Activated naive CD4-positive, alpha-beta T cell treated with anti-CD3 and anti-CD28 coated beads, Interleukin-2, amount 50 U/mL, for 72 hours (primary cell): ENCODE measurements at places on chromosomes 7 and 10. TPM values are rescaled to one million over a fixed set of nuclear protein-coding genes. Genes with fewer than 3 reads are reported as not detected.

Gene LIPK
- total RNA-seq = not detected

Gene TMEM120A
- 23.7 TPM for total RNA-seq

Gene PAPSS2
- total RNA-seq = 1.5 TPM

Gene MKI67
- total RNA-seq = 221 TPM

Gene MGAM2
- not detected for total RNA-seq

Gene HOXA13
- total RNA-seq = not detected

Gene DKK1
- total RNA-seq = not detected

Gene SNX8
- 36.1 TPM for total RNA-seq

Gene LRRD1
- not detected for total RNA-seq

Gene BTBD16
- total RNA-seq = not detected

Gene CFTR
- not detected for total RNA-seq

Gene OR2A5
- total RNA-seq = not detected

Gene LYZL1
- not detected for total RNA-seq

Gene XRCC2
- 26.2 TPM for total RNA-seq

Gene HMX2
- total RNA-seq = 0.60 TPM

Gene KLLN
- 0.16 TPM for total RNA-seq

Gene PDE6C
- total RNA-seq = not detected

Gene PRTFDC1
- 0.70 TPM for total RNA-seq

Gene CRTAC1
- not detected for total RNA-seq

Gene NPY4R
- not detected for total RNA-seq

Gene VAX1
- total RNA-seq = not detected

Gene CLRN3
- total RNA-seq = not detected

Gene GARIN1A
- 1.1 TPM for total RNA-seq

Gene BICC1
- not detected for total RNA-seq

Gene CACNB2
- not detected for total RNA-seq

Gene MRLN
- not detected for total RNA-seq

Gene MUC3A
- not detected for total RNA-seq

Gene STEAP4
- total RNA-seq = not detected

Gene PKD2L1
- total RNA-seq = not detected

Gene WNT16
- not detected for total RNA-seq

Gene PILRA
- total RNA-seq = 0.84 TPM

Gene IGFBP1
- not detected for total RNA-seq

Gene ASB4
- not detected for total RNA-seq
